ENCODE measurements at places on chromosomes 6 and 20.

- no peak overlapping the region for H3K4me3 ChIP-seq
- no peaks in the 10 kb centered on the region for H3K36me3 ChIP-seq
- H3K27ac ChIP-seq: no peak overlapping the region
- no peaks in the 10 kb centered on the region for H3K27me3 ChIP-seq
- DNase-seq: no peak
- H3K4me1 ChIP-seq: no peaks in the 10 kb centered on the region
Measured at GRCh38 chr6:161348628-161348994, 74.8 kb upstream of the AGPAT4 start.

- H3K27ac ChIP-seq: no peak overlapping the region
- no peaks in the 10 kb centered on the region for H3K4me1 ChIP-seq
- H3K27me3 ChIP-seq: no peaks in the 10 kb centered on the region
- H3K36me3 ChIP-seq: no peaks in the 10 kb centered on the region
- no peak overlapping the region for H3K4me3 ChIP-seq
- no peak for DNase-seq
Measured at GRCh38 chr6:45297320-45297719, 30.8 kb upstream of the RUNX2 start.

- H3K27me3 ChIP-seq: no peaks in the 10 kb centered on the region
- no peak overlapping the region for H3K27ac ChIP-seq
- no peak overlapping the region for H3K4me3 ChIP-seq
- H3K36me3 ChIP-seq: no peaks in the 10 kb centered on the region
Measured at GRCh38 chr6:163814494-163815364, 400.2 kb downstream of the QKI start.

GRCh38 chr6:16698997-16699868 is 62.0 kb downstream of the ATXN1 start:
- DNase-seq: no peak
- no peaks in the 10 kb centered on the region for H3K4me1 ChIP-seq
- no peaks in the 10 kb centered on the region for H3K27me3 ChIP-seq
- no peaks in the 10 kb centered on the region for H3K36me3 ChIP-seq

DNA sequence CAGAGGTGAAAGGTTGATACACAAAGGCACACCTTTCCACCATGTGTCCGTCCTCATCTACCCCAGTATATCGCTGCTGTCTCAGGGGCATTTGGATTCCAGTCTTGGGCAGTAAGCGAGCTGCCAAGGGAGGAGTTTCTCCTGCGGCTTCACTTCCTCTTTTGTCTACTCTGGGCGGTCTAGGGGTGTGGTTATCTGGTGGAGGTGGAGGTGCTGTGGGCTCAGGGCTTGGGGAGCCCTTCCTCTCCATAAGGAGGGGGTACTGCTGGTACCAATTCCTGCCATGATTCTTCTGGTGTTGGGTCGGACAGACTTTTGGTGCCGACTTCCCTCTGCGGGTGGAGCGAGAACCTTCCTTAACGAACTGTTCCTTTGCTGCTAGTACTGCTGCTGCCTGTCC is 31.9 kb upstream of the FABP7 start:
- H3K36me3 ChIP-seq: no peaks in the 10 kb centered on the region
- DNase-seq: no peak
- no peak overlapping the region for H3K27ac ChIP-seq
- H3K4me3 ChIP-seq: no peak overlapping the region
- no peaks in the 10 kb centered on the region for H3K27me3 ChIP-seq

DNA sequence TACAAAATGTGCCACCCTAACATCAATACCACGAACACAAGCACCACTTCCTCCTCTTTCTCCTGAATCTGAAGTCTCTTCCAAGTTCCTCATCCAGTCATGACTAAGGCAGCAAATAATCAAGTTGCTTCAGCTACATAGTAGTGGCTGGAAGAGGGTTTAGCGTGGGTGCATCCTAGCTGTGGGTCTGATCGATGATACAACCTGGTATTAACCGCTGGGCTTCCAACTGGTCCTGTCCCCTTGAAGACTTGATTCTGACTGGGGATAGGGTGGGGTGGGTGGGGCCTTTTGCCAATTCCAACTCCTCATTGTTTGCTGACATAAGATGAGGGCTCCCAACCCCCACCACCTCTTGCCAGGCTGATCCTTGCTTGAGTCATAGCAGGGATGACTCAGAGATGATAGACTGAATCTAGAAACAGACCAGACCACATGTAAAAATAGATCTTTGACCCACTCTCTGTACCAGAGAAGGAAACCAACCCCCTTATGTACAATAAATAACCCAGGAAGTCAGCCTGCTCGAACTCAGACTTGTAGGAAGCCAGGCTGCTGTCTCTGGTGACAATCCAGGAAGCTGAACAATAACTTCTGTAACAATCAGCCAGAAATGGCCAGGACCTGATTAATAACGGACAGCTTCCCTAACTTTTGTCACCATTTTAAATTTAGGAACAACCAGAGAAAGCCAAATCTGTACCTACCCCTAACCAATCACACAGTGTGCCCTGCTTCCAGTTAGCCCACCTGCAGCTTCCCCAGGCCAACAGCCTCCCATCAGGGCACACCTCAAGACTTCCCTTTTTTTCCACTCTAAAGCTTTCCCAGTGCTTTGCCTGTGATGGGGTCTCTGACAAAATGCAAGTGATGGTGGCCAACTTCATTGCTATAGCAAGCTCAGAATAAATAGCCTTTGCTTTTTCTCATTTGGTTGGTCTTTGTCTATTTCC is 68.9 kb upstream of the FAM184A start:
- DNase-seq: peak; percentile 80
- no peak overlapping the region for H3K4me3 ChIP-seq
- H3K4me1 ChIP-seq: peaks cover 19% of the 10 kb centered on the region

DNA sequence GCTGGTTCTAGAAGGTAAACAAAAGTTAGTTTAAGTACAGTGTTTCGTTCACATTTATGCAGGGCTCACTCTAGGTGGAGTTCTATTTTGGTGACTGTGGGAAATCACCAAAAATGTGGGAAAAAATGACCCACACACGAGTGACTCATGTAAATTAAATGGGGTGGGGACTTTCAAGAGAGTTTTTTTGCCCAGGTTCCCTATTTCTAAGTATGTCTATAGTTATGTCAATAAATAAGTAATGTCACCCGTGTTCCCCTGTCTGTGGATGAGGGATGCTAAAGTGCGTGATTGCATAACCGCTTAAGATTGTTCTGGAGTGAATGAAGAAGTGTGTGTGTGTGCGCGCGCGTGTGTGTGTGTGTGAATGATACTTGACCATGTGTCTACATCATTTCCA is 69.1 kb downstream of the MYB start:
- H3K4me1 ChIP-seq: no peaks in the 10 kb centered on the region
- no peak overlapping the region for H3K4me3 ChIP-seq

DNA sequence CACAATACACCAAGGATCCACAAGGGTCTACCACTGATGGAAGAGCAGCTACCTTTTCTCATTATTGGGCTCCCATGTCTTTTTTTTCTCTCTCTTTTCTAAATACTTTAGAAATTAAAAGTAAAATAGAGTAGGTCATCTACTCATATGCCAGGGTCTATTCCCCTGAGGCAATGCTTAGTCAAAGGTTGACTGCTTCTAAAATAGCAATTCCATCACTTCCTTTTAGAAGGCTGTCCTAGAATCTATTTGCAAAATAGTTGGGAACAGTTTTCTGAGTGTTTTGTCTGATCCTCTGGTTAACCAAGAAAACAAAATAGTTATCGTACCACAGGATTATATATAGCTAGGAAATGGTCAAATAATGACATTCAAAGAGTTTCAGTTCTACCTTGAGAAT is 174.1 kb downstream of the COL21A1 start:
- peak overlapping the region; percentile 67 for H3K27ac ChIP-seq
- DNase-seq: no peak
- peaks cover 12% of the 10 kb centered on the region for H3K36me3 ChIP-seq
- no peaks in the 10 kb centered on the region for H3K4me1 ChIP-seq
- H3K27me3 ChIP-seq: no peaks in the 10 kb centered on the region
- H3K4me3 ChIP-seq: no peak overlapping the region

- no peak for DNase-seq
- H3K4me1 ChIP-seq: peaks cover 34% of the 10 kb centered on the region
- no peak overlapping the region for H3K4me3 ChIP-seq
- peaks cover 18% of the 10 kb centered on the region for H3K36me3 ChIP-seq
- H3K27ac ChIP-seq: no peak overlapping the region
Measured at GRCh38 chr6:36963451-36964290, 9.1 kb downstream of the PI16 start.

DNA sequence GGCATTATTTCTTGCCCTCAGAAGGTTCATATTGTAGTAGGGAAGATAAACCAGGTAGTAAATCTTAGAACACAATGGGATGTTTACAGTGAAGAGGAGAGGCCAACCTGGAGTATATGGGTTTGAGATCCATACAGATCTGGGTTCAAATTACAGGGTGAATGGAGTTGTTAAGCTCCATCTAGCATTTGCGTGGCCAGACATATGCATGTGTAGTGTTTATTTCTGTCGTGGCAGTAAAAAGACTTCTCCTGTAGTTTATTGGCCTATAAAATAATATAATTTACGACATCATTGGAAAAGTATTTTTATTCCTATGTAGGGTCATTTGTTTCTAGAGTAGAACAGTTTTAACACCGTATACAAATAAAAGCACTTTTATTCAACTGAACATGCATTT is 25.2 kb upstream of the TULP4 start:
- H3K4me3 ChIP-seq: no peak overlapping the region
- H3K27ac ChIP-seq: no peak overlapping the region
- no peaks in the 10 kb centered on the region for H3K36me3 ChIP-seq
- no peaks in the 10 kb centered on the region for H3K4me1 ChIP-seq

DNA sequence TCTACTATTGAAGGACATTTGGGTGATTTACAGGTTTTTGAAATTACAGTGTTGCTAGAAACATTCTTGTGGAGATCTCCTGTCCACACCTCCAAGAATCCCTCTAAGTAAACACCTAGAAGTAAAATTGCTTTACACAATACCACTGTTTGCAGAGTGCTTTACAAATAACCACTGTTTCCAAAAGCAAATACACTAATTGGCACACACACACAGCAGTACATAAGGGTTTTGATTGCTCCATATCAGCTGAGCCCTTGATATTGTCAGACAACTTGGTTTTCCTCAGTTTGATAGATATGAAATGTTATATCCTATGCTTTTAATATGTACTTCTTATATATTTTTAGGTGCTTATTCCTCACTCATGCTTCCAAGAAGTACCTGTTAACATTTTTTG is 6.3 kb downstream of the HMGN4 start:
- no peak overlapping the region for H3K4me3 ChIP-seq
- peaks cover 21% of the 10 kb centered on the region for H3K36me3 ChIP-seq

- H3K4me3 ChIP-seq: peak overlapping the region; percentile 87
- peak overlapping the region; percentile 85 for H3K27ac ChIP-seq
- no peaks in the 10 kb centered on the region for H3K27me3 ChIP-seq
- no peak for DNase-seq
- H3K36me3 ChIP-seq: no peaks in the 10 kb centered on the region
- H3K4me1 ChIP-seq: no peaks in the 10 kb centered on the region
Measured at GRCh38 chr6:53794137-53794719, 577 bp upstream of the LRRC1 start.

GRCh38 chr6:105192707-105193465 is 13.1 kb upstream of the POPDC3 start:
- H3K4me1 ChIP-seq: no peaks in the 10 kb centered on the region
- no peak for DNase-seq
- H3K27me3 ChIP-seq: no peaks in the 10 kb centered on the region
- H3K4me3 ChIP-seq: no peak overlapping the region
- no peaks in the 10 kb centered on the region for H3K36me3 ChIP-seq

DNA sequence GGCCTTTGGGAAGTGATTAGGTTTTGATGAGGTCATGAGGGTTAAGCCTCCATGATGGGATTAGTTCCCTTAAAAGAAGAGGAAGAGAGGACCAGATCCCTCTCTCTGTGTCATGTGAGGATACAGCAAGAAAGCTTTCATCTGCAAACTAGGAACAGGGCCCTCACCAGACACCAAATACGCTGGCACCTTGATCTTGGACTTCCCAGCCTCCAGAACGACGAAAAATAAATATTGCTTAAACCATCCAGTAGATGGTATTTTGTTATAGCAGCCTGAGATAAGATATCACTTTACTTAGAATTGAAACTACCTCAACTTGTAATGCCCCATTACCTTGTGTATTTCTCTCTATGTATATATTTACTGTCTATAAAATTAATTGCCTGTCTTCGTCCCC is 65.4 kb upstream of the NNAT start:
- no peaks in the 10 kb centered on the region for H3K4me1 ChIP-seq
- H3K27me3 ChIP-seq: no peaks in the 10 kb centered on the region
- no peaks in the 10 kb centered on the region for H3K36me3 ChIP-seq
- H3K4me3 ChIP-seq: no peak overlapping the region

DNA sequence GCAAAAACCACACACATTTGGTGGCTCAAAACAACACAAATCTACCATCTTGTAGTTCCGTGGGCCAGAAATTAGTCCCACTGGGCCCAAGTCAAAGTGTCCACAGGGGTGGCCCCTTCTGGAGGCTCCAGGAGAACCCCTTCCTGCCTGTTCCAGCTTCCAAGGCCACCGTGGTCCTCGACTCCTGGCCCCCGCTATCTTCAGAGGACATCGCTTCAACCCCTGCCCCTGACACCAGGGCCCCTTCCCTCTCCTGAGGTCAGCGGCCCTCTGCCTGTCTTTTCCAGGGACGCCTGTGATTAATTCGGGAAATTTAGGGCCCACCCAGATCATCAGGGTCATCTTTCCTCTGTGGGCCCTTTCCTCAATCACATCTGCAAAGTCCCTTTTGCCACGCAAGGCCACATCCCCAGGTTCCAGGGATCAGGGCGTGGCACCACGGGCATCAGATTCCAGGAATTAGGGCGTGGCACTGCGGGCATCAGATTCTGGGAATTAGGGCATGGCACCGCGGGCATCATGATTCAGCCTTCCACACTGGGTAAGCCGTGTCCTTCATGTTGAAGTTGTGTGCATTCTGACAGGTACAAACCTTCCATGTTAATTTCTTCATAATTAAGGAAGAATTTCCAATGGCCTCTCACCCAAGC is 59.9 kb upstream of the SMOC2 start:
- no peak overlapping the region for H3K27ac ChIP-seq
- no peaks in the 10 kb centered on the region for H3K4me1 ChIP-seq
- H3K27me3 ChIP-seq: no peaks in the 10 kb centered on the region
- no peaks in the 10 kb centered on the region for H3K36me3 ChIP-seq
- H3K4me3 ChIP-seq: no peak overlapping the region

DNA sequence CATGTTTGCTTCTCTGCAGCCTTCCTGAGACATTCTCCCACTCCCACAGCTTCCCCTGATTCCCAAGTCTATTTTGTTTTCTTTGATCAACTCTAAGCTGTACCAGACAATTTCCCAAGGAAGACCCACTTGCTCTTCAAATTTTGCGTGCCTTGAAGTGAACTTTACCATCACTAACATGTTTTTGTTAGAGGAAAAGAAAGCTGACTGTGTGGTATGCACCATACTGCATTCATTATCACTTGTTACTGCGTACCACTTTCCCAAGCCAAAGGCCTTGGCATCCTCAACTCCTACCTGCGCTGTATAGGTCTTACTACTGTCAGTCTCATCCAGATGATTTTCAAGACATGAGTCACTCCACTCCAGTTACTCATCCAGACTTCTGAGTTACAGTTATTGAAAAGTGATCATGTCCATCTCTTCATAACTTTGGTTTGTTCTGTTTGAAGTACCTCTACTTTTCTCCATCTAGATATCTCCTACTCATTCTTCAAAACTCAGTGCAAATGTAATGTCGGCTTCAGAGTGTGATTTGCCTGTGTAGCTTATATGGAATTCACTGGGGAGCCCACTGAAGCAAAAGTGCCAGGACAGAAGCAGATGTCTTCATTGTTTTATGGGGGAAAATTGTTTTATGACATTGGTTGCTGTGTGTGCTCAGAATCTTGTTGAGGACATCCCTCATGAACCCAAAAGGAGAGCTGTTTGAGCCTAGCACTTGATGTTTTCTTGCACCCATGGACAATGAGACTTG is 5.2 kb downstream of the RPS12 start:
- DNase-seq: no peak
- H3K27me3 ChIP-seq: no peaks in the 10 kb centered on the region
- H3K36me3 ChIP-seq: peaks cover 46% of the 10 kb centered on the region
- H3K4me3 ChIP-seq: no peak overlapping the region
- no peak overlapping the region for H3K27ac ChIP-seq
- no peaks in the 10 kb centered on the region for H3K4me1 ChIP-seq

Measured in right atrium auricular region (tissue), 2 donors.